Stimulated activated naive CD4-positive, alpha-beta T cell (primary cell): ENCODE measurements at places on chromosomes 1 and 21.

DNA sequence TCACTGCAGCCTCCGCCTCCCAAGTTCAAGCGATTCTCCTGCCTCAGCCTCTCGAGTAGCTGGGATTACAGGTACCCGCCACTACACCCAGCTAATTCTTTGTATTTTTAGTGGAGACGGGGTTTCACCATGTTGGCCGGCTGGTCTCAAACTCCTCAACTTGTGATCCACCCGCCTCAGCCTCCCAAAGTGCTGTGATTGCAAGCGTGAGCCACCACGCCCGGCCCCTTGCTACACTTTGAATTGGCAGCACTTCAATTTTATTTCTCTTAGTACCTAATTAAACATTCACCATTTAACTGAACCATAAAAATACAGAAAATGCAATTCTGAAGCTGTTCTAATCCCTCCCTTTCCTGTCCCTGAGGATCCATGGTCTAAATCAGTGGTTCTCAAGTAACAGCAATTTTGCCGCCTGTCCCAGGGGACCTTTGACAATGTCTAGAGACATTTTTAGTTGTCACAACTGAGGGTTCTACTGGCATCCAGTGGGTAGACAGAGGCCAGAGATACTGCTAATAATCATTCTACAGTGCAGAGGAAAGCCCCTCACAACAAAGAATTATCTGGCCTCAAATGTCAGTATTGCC lies 4.3 kb upstream of the BCL2L15 start:
- no peak for DNase-seq

DNA sequence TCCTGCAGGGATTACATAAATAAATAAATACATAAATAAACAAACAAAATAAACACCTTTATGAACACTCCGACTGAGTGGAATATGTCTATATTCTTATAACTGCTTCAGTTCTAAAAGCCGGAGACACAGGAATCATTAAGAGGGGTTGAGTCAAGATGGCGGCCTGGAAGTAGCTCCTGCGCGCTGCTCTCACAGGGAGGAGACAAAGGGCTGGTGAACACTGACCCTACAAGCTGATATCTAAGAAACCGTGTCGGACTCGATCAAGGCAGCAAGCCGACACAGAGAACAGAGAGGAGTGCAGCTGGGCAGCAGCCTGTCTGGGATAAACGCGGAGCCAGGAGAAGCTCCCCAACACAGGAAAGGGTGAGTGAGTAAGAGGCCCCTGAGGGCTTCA lies 1098.6 kb upstream of the NCAM2 start:
- no peak for DNase-seq

- no peak for DNase-seq
Measured at GRCh38 chr1:229617351-229618100, 8.4 kb downstream of the TAF5L start.

GRCh38 chr1:155079210-155079486 lies 511 bp downstream of the EFNA3 start:
- no peak for DNase-seq

DNA sequence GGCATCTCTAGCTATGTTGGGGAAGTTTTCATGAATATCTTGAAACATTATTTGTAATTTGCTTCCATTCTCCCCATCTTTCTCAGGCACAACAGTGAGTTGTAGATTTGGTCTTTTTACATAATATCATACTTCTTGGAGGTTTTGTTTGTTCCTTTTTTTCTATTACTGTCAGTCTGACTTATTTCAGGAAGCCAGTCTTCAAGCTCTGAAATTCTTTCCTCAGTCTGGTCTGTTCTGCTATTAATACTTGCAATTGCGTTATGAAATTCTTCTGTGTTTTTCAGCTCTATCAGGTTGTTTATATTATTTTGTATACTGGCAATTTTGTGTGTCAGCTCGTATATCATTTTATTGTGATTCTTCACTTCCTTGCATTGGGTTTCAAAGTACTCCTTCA lies 424.6 kb upstream of the PTBP2 start:
- DNase-seq = no peak

GRCh38 chr1:66644331-66644730 lies 107.9 kb upstream of the DYNLT5 start:
- DNase-seq = no peak
